DMS79 treated with DMSO at 0.1 percent for 48 hours (cell line): ENCODE measurements at places on chromosomes 11 and 22.
A peak's percentile ranks its signal among the peaks of the same experiment; 100 is the strongest.

GRCh38 chr11:86464509-86465221, 90.0 kb downstream of the CCDC81 start:
- peak; percentile 54 for DNase-seq

GRCh38 chr11:64762674-64763525, 3.1 kb upstream of the PYGM start:
- DNase-seq = peak; percentile 74

- peak; percentile 29 for DNase-seq
Measured at GRCh38 chr11:69640995-69641581, at the start of gene CCND1. Gene CCND1, plus strand, starts transcription at chr11:69641156. Its CDS starts 158 bp downstream, at chr11:69641314.

DNA sequence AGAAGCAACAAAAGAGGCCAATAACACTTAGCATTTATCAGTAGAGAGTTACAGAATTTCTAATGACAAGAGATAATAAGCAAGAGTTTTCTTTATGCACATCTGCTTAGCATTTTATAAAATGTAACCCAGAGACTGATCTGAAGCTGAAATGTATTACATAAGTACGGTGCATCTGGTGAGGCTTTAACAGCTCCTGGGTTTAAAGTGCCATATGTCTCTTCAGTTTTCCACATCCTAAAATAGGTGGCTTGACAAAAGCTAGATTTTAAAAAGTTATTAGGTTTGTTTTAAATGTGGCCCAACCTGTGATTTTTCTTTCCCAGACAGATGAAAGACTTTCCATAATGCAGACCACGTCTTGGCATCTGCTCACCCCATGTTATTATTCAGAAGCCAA, 620.7 kb upstream of the ARHGAP42 start:
- DNase-seq = no peak

GRCh38 chr22:39524753-39525657, 4.6 kb downstream of the ATF4 start:
- no peak for DNase-seq

DNA sequence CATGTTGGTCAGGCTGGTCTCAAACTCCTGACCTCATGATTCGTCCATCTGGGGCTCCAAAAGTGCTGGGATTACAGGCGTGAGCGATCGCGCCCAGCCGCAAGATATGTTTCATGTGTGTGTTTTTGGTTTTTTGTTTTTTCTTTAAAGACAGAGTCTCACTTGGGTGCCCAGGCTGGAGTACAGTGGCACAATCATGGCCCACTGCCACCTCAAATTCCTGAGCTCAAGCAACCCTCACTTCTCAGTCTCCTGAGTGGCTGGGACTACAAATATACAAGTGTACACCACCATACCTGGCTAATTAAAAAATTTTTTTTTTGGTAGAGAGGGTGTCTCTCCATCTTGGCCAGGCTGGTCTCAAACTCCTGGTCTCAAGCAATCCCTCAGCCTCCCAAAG, 8.4 kb downstream of the TIGD3 start:
- DNase-seq = no peak

GRCh38 chr11:95324826-95325225, 93.8 kb upstream of the SESN3 start:
- no peak for DNase-seq

DNA sequence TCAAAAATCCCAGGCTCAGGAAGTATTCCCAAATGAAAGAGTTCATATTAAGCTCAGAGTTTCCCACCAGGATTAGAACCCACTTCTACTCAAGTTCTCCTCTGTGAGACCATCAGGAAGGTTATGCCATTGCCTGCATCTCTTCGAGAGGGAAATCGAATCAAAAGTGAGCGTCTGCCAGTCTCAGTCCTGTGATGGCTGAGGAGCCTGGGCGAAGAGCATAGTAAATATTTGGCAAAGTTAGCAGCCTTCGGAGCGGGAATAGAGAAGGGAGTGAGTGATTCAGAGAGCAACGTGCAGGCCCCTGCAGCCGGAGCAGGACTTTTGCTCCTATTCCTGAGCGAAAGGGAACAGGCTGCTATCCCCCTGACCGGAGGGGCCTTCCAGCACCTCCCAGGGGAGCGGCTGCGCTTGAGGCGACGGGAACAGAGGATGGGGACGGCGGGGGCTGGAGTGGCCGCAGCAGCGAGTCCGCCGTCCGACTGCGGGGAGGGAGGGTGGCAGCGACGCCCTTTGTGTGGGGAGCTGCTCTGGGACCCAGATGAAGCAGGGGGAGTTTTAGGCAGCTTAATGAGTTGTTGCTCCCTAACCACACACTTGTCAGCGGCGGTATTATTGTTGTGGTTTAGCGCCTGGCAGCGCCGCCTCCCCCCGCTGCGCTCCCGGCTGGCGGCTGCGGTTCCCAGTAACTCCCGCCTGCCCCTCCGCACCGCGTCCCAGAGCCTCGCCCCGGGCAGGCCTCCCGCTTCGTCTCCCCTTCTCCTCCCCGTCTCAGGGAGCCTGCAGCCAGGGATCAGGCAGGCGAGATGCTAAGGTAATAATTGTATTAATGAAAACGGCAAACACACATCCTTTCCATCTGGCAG, 21.7 kb upstream of the NRGN start:
- DNase-seq = peak; percentile 51

DNA sequence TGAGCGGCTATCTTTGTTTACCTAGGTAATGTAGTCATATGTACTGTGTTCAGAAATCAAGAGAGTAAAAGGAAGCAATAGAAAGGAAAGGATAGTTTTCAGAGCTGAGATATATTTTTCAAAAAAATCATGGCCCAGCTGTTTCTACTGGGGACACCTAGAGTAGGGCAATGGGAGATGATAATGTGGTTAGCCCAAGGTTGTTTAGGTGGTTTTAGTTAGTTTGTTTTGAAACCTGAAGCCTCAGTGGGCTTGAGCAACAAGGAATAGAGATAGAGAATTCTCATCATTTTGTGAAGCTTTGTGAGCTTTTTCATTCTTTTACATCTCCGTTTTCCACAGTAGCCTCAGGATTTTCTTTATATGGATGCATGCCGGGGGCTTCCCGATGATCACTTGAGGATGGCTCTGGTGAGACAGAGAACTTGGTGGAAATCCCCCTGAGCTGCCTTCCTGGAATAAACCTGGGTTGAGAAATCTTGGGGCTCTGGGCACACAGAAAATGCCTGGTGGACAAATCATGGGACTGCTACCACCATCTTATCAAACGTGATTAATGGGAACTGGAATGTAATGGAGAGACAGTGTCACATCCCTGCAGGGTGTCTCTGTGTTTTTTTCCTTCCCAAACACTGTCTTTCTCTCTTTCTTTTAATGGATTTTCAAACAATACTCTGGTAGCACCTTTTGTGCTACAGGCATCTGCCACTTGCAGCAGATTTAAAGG, 49.0 kb downstream of the ARHGAP42 start:
- DNase-seq = no peak

DNA sequence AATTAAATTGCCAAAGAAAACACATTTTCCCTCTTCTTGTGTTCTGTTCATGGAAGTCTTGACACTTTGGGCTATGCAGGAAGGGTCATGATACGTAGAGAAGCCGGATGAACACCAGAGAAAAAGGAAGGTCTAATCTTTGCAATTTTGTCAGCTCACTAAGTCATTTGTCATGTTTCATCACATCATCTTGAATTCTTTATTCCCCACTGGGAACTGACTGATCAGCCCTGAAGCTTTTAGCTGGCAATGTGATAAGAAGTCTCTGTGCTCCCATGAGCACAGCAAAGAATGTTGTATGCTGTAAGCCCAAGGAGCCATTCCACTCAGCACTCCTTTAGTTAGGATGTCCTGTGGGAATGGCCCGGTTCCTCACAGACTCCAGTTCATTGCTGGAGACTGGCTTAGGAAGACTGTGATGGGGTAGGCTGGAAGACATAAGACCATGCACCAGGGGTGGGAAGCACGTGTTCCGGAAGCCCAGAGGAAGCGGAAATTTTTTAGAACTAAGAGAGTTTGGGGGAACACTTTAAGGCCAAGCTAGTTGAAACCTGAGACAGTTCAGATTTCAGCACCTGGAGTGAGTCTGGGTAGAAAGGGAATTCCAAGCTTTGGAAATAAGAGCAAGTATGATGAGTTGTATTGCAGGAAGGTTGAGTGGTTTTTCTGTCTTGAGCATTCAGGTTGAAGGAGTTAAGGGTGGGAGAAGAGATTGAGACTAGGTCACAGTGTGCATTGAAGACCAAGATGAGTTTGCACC, 306.7 kb upstream of the MTNR1B start:
- DNase-seq = no peak

DNA sequence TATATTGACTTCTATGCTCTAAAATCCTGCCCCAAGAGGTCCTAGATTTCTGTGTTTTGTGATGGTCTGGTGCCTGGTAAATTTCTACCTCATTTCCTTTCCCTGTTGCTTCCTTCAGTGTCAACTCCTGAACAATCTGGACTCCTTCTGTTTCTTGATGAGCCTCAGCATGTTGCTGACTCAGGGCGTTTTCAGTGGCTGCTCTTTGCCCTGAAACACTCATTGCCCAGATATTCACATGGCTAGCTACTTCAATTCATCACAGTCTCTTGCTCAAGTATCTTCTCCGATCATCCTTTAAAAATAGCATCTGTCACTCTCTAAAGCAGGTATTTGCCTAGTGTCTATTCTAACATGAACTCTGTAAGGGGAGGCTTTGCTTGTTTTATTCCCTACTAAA, 526.3 kb upstream of the RAG2 start:
- no peak for DNase-seq

- no peak for DNase-seq
Measured at GRCh38 chr11:36121054-36121453, 168.2 kb downstream of the COMMD9 start.

DNA sequence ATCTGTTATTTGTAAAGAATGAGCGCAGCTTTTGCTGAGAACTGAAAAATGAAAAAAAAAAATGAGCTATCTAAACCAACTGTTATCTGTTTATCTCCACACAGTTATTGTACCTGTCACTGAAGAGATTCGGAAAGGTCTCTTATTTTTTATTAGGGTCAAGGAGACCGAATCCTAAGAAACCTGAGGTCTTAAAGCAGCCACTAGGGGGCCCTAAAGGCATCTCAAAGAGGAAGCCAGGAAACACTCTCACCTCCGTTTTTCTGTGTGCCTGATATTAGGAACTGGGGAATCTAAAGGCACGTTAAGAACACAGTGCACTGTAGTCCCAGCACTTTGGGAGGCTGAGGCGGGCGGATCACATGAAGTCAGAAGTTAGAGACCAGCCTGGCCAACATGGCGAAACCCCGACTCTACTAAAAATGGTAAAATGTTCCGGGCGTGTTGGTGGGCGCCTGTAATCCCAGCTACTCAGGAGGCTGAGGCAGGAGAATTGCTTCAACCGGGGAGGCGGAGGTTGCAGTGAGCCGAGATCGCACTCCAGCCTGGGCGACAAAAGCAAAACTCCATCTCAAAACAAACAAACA, 3.5 kb upstream of the LARGE1 start:
- DNase-seq = peak; percentile 6

GRCh38 chr11:87038235-87038977, 672 bp downstream of the TMEM135 start:
- no peak for DNase-seq

DNA sequence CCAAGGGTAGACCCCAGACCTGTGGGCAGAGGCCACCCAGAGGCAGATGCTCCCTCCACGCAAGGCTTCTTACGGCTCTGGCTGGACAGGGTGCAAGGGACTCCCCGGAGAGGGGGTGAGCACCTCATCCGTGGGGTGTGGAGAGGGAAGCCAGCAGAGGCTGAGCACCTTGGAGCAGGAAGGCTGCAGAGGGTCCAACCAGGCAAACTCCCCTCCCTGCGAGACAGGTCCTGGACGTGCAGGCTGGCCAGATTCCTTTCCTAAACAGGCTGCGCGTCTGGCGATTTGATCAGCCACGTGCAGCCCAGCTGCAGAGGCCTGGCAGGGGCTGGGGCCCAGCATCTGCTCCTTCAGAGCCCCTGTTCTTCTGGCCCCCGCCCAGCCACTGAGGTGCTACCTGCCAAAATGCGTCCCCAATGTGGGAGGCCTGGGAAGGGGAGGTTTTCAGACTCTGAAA, 49.3 kb downstream of the WNT11 start:
- no peak for DNase-seq
